Ascending aorta (tissue), 2 donors: ENCODE measurements at places on chromosomes 5 and 9. TPM values are rescaled to one million over a fixed set of nuclear protein-coding genes. Genes with fewer than 3 reads are reported as not detected.

Gene F12
- total RNA-seq: not detected

Gene CORO2A
- 9.0 TPM for total RNA-seq

Gene NCS1
- total RNA-seq: 34.7 TPM

- no peaks in the 10 kb centered on the region for H3K36me3 ChIP-seq
- no peak for DNase-seq
- H3K27me3 ChIP-seq: no peaks in the 10 kb centered on the region
- no peak overlapping the region for H3K27ac ChIP-seq
- H3K4me1 ChIP-seq: no peaks in the 10 kb centered on the region
- no peak overlapping the region for H3K4me3 ChIP-seq
These were observed 15.3 kb downstream of the MTMR12 start for GRCh38 chr5:32297181-32298058.

DNA sequence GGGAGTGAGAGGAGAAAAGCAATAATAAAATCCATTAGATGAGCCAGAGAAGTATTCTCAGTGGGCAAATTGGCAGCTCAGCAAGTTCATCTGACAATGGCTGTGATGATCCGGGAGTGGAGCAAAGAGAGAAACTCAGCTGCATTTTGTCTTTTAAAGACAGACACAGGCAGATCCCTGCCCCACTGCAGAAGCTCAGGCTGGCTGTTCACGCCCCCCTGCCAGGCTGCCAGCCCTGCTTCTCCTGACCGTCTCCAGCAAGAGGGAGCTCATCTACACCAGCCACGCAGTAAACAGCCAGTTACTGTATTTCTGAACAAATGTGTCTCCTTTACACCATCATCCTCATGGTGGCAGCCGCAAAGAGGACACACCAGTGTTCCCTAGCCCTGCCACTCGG, 114.3 kb upstream of the SARDH start:
- no peak overlapping the region for H3K27ac ChIP-seq
- no peaks in the 10 kb centered on the region for H3K36me3 ChIP-seq
- no peaks in the 10 kb centered on the region for H3K27me3 ChIP-seq
- no peaks in the 10 kb centered on the region for H3K4me1 ChIP-seq
- H3K4me3 ChIP-seq: no peak overlapping the region

DNA sequence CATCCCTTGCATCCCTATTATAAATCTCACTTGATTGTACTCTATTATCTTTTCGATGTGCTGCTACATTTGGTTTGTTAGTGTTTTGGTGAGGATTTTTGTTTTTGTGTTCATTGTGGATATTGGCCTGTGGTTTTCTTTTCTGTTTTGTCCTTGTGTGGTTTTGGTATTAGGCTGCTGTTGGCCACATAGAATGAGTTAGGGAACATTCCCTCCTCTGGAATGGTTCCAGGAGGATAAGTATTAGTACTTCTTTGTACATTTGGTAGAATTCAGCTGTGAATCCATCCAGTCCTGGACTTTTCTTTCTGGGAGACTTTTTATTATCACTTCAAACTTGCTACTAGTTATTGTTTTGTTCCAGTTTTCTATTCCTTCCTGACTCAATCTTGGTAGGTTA, 287.2 kb downstream of the CWC27 start:
- H3K27ac ChIP-seq: no peak overlapping the region
- H3K27me3 ChIP-seq: no peaks in the 10 kb centered on the region
- H3K4me3 ChIP-seq: no peak overlapping the region
- H3K4me1 ChIP-seq: no peaks in the 10 kb centered on the region

DNA sequence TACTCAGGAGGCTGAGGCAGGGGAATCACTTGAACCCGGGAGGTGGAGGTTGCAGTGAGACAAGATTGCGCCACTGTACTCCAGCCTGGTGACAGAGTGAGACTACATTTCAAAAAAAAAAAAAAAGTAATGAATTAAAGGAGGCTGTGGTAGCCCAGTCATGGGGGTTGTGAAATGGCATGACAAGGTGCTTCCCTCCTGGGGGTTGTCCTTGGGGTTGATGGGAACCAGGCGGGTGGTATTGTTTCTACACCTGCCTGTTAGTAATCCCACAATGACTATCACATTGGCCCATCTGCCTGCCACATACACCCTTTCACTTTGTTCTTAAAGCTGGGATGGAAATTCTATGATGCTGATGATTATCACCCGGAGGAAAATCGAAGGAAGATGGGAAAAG, 5.6 kb downstream of the IDNK start:
- H3K36me3 ChIP-seq: no peaks in the 10 kb centered on the region
- H3K27ac ChIP-seq: no peak overlapping the region
- no peak overlapping the region for H3K4me3 ChIP-seq
- peaks cover 5% of the 10 kb centered on the region for H3K4me1 ChIP-seq

DNA sequence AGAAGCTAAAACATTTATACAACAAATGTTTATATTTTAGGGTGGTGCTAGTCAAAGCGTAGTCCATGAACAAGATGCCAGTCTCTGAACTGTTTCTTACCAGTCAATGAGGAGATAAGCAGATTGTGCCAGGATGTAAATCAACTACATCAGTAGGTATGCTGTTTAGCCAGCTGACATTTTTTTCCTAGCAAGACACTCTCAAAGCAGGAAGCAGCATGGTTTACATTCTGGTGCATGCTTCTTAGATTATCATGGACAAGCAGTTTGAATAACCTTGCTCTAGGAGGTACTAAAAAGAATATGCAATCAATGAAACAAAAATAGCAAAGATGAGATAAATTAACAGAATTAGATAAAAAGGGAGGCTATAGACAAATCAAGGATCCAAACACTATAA, 17.0 kb downstream of the TICAM2 start:
- no peak overlapping the region for H3K27ac ChIP-seq
- no peaks in the 10 kb centered on the region for H3K4me1 ChIP-seq
- no peak for DNase-seq

- no peaks in the 10 kb centered on the region for H3K4me1 ChIP-seq
- H3K4me3 ChIP-seq: no peak overlapping the region
- no peak overlapping the region for H3K27ac ChIP-seq
These were observed 41.0 kb upstream of the ANGPTL2 start for GRCh38 chr9:127163409-127163808.

DNA sequence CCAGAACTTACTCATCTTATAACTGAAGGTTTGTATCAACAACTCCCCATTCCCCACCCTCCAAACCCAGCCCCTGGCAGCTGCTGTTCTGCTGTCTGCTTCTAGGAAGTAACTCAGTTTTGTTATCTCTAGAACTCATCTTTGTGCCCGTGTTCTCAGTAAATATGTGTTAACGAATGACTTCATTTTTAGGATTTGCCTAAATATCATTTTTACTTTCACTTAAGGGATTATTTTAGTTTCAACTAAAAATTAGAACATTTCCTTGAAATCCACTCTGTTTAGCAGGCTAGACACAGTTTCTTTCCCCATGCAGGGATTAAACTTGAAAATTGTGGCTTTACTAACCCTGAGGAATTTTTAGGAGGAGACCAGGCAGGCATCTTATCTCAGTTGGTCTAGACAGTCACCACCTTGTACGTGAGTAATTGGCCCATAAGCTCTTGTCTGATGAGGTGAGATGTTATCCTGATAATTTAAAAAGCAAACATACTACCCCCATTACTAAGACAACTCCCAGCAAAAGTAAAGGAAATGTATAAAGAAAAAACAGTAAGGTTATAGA, 68.2 kb upstream of the TNFAIP8 start:
- peak overlapping the region; percentile 83 for H3K27ac ChIP-seq
- no peak for DNase-seq
- no peak overlapping the region for H3K4me3 ChIP-seq
- peaks cover 63% of the 10 kb centered on the region for H3K4me1 ChIP-seq
- no peaks in the 10 kb centered on the region for H3K36me3 ChIP-seq

DNA sequence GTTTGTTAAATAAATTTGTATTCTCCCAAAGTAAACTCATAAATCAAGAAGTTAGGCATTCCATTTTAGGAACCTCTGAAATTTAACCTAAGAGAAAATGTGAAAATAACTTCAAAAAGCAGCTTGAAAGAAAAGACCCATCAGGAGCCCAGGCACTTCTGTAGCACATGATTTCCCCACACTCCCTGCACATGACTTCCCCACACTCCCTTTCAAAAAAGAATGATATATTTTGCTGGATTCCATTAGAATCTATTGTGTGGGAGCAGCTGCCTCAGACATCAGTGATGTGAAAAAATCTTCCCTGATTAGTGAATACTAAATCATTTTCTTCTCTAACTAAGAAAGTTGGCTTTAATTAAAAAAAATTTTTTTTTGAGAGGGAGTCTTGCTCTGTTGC, 83.3 kb downstream of the GLDC start:
- H3K27ac ChIP-seq: no peak overlapping the region
- no peak overlapping the region for H3K4me3 ChIP-seq
- H3K4me1 ChIP-seq: peaks cover 14% of the 10 kb centered on the region
- no peak for DNase-seq
- no peaks in the 10 kb centered on the region for H3K27me3 ChIP-seq

DNA sequence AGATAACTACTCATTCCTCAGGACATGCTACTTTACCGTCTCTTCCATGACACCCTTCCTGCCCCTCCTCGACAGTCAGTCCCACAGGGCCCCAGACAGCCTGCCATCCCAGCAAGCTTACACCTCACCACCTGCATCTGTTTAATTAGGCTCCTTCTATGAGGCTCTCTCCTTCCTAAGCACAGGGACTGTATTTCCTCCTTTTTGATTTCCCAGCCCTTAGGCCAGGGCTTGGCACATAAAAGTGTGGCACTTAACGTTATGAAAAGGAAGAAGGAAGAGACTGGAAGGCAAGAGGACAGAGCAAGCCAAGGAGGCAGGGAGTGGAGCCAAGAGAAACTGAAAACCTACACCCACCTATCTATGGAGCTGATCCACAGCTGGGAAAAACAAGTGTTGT, 146.8 kb downstream of the SIL1 start:
- H3K36me3 ChIP-seq: no peaks in the 10 kb centered on the region
- peaks cover 3% of the 10 kb centered on the region for H3K4me1 ChIP-seq
- H3K27me3 ChIP-seq: no peaks in the 10 kb centered on the region
- H3K4me3 ChIP-seq: no peak overlapping the region

DNA sequence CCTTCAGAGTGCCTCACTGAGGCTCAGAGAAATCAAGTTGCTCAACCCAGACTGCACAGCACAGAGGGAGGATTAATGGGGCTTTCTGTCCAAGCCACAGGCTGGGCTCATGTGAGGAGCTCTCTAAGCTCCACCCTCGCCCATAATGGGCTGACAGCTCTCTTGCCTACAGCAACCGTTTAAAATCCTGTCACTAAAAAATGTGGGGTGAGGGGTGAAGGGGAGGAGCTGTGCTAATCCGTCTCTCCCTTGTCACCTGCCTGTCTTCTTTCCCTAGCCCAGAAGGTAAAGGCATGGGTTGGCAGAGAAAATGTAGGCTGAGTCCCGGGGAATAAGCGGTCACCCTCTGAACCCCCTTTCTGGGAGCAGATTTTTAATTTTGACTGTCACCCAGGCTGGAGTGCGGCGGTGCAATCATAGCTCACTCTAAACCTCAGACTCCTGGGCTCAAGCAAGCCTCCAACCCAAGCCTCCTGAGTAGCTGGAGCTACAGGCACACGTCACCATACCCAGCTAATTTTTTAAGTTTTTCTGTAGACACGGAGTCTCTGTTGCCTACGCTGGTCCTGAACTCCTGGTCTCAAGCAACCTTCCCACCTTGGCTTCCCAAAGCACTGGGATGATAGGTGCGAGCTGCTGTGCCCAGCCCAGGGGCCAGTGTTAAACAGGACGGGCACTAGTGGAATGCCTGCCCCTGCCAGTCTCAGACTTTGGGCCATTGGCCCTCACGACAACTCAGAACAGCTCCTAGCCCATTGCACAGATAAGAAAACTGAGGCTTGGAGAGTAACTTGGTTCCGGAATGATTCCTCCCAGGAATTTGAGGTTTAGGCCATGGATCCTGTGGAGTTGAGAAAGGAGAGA, 89.5 kb downstream of the LMX1B start:
- no peak overlapping the region for H3K27ac ChIP-seq
- no peaks in the 10 kb centered on the region for H3K4me1 ChIP-seq
- H3K27me3 ChIP-seq: peaks cover 22% of the 10 kb centered on the region
- H3K36me3 ChIP-seq: no peaks in the 10 kb centered on the region
